Liver (tissue), 10 donors: ENCODE measurements at places on chromosomes 3 and 15.

- DNase-seq = no peak
These were observed 51.5 kb upstream of the AGTR1 start for GRCh38 chr3:148646126-148646665.

DNA sequence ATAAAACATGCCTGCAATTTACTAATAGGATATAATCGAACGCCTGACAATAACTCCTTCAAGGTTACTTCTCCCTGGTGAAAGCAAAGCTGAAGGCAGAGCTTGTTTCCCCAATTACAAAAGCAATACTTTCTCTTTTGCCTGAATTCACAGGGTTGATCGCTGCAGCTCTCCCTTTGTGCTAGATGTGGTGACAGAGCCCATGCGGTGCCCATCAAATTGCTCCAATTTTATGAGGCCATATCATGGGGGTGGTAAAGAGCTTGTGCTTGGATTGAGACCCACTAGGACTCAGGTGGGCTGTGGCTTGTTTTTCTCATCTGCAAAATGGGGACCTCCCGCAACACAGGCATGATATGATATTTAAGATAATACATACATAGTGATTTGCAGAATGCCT, 143.4 kb downstream of the GREM1 start:
- DNase-seq = no peak

GRCh38 chr3:155682426-155683343, 62.2 kb downstream of the PLCH1 start:
- no peak for DNase-seq

DNA sequence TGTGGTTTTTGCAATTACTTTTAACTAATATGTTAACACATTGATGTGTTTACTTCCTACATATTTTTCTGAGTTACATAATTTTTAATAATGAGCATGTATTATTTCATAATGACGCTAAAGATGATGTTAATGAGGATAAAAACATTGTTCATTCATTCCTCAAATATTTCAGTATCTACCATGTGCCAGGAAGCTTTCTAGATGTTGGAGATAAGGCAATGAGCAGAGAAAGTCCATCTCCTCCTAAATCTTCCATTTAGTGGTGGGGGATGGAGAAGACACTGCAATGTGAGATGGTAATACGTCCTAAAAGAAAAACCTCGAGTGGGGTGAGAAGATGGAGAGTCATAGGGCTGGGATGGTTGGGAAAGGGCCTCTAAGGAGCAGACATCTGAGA, 132.7 kb downstream of the MYLK start:
- no peak for DNase-seq

- DNase-seq = no peak
These were observed 115.8 kb downstream of the CTNNB1 start for GRCh38 chr3:41315126-41315525.

DNA sequence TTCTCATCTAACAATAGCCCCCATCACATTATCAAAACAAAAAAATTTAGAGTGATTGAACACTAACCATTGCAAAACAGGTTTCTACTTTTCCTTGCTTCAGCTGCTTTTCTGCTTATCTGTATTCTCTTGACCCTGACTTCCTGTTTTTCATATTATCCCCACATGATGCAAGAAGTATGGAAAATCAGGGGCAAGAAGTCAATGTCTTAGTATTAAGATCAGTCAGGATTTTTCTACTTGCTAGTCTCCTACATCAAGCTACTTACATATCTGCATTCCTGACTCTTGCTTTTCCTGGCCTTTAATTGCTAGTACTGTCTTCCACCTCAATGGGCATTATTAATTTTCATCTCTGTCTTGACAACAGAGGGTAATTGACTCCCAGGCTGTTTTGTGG, 300.2 kb downstream of the OTOL1 start:
- no peak for DNase-seq

DNA sequence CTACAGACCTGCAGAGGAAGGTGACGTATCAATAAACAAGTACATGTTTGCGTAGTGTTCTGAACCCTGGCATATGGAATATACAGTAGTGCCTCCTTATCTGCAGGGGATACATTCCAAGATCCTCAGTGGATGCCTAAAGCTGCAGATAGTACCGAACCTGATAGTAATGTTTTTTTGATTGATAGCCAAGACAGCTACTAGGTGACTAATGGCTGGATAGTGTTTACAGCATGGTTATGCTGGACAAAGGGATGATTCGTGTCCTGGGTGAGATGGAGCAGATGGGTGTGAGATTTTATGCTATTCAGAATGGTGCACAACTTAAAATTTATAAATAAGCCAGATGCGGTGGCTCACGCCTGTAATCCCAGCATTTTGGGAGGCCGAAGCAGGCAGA, 55.8 kb upstream of the IGF2BP2 start:
- DNase-seq = no peak

DNA sequence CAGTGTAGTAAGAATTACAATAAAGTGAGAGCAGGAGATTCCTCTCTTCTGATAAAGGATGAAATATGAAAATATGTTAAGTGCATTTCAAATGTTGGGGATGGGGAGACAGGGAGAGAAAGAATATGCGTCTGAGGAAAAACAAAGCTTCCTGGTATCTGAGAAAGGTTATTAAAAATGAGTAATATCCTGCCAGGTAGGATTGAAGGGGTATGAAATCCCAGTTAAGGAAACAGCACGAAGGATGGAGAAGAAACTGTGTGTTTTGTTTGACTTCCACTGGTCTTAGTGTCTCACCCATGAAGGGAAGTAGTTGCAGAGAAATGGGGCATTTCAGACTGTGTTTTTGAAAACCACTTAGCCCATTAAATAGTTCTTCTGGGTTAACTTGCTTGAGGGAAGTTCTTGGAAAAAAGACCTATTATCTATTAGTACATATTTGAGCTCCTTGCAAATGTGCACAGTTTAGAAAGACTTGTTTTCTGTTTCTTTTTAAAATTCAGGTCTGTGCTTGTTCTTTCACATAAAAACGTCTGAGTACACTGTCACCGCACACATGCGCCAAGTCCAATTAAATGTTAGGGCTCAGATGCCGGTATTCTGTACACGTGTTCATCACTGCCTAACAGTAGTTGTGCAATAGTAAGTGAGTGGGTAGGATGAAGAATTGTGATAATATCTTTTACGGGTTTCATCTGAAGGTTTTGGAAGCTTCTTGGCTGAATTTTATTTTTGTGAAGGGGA, 196.1 kb upstream of the P2RY1 start:
- DNase-seq = no peak

DNA sequence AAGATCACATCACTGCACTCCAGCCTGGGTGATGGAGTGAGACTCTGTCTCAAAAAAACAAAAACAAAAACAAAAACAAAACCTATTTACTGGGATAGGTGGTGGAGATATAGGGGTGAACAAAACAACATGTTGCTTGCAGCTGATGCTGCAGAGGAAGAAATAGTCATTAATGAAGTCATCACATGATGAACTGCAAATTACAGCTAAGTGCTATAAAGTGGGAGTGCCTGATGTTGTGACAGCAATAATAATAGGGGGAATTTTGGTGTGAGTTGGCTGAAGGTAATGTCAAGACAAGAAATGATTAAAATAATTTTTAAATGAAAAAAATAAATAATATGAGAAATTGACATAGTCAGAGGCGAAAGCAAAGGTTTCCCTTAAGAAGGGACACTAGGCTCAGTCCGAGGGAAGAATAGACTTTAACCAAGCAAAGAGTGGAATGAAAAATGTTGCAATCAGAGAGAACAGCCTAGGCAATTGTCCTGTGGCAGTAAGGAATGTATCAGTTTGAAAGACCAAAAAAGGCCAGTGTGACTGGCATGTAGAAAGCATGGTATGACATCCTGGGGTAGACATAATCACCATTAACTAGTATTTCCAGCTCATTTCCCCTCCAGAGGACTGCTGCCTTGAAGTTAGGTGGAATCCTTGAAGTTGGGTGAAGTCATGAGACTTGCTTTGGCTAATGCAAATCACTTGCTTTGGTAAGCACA, 14.7 kb upstream of the PIK3CB start:
- DNase-seq = no peak

DNA sequence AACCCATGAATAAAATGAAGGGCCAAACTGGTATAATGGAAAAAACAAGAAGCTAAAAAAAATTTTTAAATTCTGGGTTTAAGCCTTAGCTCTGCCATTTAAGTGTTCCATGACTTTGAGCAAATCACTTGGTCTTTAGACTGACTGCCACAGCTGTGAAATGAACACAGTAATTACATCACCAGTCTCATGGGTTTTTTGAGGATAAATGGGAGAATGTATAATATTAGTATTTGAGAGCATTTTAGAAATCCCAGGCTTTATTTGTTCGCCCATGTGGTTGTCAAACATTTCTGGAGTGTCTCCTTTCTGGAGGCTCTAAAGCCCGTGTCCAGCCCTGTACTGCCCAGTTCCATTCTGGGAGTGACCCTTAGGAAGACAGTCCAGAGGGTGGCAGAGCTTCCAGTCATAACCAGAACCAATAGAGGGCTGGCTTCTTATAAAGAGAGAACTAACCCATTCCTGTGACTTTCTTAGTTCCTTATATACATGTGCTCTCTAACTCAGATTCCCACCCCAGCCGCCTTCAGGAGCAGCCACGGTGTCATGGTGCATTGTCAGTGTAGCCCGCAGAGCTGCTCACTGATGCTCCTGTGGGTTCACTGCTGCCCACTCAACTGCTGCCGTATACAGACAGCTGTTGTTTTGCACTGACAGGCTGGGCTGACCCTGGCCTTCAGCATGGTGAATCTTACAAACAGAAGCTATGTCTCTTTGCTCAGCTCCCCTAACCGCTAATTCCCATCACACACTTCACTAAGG, 44.7 kb downstream of the BOC start:
- DNase-seq = no peak

DNA sequence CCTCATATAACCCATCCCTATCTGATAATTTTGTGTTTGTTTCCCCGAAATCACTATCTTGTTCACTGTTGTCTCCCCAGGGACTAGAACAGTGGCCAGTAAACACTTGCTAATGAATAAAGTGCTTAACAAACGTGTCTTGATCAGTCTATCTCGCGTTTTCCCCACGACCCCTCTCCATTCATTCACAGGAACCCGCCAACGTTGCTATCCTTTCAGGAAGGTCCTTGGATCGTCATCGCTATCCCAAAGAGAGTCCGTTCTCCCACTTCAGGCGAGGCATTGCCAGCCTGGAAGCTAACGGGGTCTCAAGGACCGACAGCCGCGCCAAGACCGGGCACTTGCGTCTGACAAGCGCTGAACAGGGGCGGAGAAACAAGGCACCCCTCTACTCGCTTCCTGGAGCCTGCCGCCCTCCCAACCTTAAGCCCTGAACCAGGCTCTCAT, 344 bp downstream of the LINS1 start:
- no peak for DNase-seq

GRCh38 chr3:109234300-109234699, 82.0 kb downstream of the DPPA2 start:
- no peak for DNase-seq

- no peak for DNase-seq
These were observed 566.7 kb upstream of the ZNF717 start for GRCh38 chr3:76352051-76352450.

DNA sequence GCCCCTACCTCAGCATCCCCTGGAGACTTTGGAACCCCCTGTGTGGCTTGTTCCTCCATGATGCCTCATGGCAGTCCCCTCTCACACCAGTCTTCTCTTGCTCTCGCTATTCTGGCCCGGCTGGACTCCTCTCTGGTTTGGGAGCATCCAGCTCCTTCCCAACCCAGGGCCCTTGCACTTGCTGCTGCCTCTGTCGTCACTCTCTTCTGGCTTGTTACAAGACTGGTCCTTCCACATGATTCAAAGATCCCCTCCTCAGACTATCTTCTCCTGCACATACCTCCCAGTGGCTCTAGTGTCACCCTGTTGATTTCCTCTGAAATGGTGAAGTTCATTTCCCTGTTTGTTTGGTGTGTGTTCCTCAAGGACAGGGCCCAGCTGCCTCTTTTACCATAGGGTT, 6.5 kb upstream of the GNAI2 start:
- no peak for DNase-seq

DNA sequence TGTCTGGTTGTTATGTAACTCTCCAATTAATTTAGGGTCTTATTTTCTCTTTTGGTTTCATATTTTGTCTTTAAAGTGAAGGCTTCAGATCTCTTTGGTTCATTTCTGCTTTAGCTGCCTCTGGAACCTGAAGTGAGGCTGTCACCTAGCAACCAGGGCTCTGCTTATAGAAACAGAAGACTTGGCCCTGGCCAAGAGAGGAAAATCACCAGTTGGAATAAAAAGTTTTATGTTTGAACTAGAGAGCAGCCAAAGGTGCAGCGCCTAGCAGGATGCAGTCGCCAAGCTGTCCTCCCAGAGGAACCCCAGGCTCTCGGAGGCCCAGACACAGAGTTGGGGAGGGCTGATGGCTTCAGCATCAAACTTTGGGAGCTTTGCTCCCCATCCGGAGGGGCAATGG, 41.1 kb downstream of the LYZL4 start:
- no peak for DNase-seq

GRCh38 chr3:183907911-183908331, 23.2 kb upstream of the PARL start:
- DNase-seq = no peak

DNA sequence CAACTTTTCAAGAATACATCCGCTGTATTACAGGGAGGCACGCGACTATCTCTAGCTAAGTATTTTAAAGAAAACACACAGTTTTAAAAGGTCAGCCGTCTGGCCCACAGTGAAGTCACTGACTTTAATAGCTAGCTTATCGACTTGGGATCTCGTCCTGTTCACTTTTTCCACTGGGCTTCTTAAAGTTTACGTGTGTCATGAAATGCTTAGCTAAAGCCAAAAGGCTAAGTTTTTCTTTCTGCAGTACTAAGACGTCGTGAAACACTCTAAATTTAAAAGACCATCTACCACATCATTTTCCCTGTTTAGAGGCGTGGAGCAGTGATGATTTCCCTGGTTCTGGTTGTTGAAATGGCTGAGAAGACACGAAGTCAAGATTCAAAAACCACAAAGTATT, 27.1 kb downstream of the LRIG1 start:
- no peak for DNase-seq

DNA sequence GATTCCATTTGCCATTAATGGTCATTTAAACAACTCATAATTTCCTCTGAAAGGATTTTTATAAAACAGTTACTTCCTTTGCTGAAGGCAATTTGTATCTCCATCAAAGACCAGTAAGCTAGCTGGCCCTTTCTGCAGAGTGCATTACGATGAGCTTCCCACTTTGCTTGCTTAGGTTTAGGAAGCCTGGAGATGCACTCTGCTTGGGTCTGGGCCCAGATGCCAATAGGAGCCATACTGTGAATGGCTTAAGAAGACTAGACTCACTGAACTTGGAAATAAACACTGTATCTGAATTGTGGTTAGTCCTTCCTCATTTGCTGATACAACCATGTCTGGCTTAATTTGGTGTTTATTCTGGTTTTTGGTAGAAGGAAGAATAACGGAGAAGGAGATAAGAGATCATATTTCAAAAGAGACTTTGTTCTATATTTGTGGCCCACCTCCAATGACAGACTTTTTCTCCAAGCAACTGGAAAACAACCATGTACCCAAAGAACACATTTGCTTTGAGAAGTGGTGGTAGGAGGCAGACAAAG, 38.1 kb downstream of the OXNAD1 start:
- no peak for DNase-seq

- no peak for DNase-seq
These were observed 6.8 kb downstream of the UBL7 start for GRCh38 chr15:74453925-74454763.

DNA sequence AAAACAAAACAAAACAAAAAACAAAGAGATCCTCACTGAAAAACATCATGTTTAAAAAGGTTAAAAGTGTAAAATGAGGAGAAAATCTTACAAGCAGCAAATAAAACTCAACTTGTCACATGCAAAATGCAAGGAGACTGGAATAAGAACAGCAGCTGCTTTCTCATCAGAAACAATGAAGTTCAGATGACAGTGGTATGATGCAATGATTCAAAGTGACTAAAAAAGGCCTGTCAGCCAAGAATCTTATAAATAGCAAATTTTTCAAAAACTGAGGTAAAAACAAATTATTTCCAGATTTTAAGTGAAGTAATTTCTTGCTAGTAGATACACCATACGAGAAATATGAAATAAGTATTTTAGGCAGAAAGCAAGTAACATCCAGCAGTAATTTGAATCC, 68.6 kb upstream of the EPHA3 start:
- no peak for DNase-seq
